ENCODE measurements at places on chromosomes 2 and 18.

DNA sequence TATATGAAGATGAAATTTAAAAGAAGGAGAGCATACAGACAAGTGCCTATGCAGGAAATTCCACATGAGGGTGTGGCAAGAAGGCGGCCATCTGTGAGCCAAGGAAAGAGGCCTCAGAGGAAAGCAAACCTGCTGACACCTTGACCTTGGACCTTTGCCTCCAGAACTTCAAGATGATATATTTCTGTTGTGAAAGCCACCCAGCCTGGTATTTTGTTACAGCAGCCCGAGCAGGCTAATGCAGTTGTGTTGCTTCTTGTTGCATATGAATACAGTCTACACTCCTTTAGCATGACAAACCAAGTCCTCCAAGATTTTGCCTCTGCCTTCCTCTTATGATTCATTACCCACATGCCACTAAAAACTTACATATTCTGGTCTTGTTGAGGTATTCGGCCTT is 374.8 kb upstream of the TRIB2 start:
- no peak for DNase-seq

DNA sequence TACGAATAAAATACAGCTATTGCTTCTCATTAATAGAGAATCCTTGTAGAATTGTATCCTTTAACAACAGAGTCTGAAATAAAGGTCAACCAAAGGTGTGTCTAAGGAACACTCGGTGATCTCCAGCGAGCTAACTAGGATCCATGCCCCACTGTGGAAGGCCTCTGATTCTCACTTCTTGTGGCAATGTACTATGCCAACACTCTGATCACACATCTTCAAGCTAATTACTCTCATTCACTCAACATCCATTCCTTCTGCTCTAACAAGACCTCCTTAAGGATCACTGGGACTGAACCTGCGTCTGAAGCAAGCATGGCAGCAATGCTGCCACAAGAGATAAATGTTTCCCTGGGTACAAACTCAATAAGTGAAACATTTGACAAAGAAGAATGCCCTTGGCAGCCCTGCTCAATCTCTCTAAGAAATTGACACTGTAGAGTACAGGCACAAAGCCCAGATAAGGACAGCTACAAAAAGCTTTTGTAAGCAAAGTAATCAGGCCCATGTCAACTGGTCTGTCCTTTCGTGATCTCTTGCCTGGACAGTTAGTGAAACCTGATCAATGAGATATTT is 74.6 kb upstream of the PARD3B start:
- DNase-seq, result no peak

DNA sequence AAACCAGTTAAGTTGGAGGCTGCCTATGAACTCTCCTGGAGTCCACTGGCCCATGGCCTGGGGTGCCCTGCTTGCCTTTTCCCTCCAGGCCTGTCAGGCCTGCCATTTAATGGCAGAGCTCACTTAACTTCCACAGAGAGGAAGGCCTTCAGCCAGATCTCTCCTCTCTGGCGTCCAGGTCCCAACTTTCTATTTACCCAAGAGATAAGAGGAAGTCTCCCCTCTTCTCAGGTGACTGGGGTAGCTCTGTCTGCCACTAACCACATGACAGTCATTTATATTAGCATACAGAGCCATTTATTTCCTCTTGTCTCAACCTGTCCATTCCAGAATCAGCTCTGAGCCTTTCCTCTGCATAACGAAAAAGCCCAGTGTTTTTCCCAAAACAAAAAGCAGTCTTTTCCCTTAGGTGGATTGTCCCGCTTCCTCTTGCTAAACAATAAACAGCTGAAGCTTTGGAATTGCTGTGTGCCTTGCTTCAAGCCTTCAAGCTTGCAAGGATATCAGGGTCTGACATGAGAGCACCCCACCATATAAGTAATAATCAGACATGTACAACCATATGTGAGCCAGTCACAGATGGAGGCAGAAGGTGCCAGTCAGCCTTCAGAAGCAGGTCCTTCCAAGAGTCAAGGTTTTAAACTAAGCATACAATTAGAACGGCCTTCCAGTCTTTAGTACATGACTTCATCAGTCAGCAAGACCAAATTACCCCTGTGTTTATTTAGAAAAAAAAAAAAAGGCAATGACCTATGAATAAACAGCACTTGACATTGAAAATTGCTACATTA is 71.2 kb upstream of the STPG4 start:
- no peak for DNase-seq

GRCh38 chr2:50066873-50067272 is 912.6 kb upstream of the FSHR start:
- DNase-seq, result no peak

All from activated CD8-positive, alpha-beta memory T cell treated with anti-CD3 and anti-CD28 coated beads for 48 hours (primary cell).